ENCODE measurements at places on chromosomes 2 and 18.

GRCh38 chr2:240722796-240723735 lies 31.4 kb downstream of the AQP12A start:
- no peak for DNase-seq

DNA sequence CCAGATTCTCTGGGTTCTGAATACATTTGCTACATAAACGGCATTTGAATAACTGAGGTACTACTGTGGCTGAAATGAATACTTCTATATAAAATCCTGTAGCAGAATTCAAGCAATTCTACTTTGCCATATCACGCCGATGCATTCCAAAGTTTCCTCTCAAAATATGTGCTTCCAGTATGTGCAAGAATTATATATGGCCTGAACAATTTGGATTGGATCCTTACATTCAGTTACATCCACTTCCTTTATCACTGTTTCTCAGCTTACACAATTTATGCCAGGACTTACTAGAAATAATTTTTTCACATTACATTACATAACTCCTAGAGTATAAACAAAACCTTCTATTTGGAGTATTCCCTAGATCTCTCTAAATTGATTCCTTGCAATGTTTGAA lies 46.3 kb upstream of the STAT4 start:
- no peak for DNase-seq

GRCh38 chr2:158753641-158754611 lies 41.2 kb upstream of the DAPL1 start:
- no peak for DNase-seq

DNA sequence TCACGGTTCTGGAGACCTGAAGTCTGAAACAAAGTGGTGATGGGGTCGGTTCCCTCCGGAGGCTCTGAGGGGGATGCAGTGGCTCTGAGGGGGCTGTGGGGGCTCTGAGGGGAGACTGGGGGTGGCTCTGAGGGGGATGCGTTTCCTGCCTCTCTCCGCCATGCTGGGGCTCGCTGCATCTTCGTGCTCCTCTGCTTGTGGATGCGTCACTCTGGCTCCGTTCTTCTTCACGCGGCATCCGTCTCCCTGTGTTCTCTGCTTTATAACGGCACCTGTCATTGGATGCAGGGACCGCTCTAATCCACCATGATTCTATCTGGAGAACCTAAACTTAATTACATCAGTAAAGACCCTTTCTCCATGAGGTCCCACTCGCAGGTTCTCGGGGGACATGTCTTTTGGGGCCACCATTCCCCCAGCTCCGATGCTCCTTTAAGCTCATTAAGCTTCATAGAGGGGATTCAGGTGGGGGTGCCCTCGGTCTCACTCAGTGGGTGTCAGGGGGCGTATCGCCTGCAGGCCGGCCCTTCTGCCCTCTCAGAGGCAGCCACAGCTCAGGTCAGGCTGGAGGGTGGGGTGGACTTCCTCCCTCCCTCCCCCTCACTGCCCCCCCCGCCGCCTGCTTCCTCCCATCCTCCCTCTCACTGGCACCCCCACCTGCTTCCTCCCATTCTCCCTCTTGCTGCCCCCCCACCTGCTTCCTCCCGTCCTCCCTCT lies 18.4 kb downstream of the RTP5 start:
- no peak for DNase-seq

GRCh38 chr2:26068602-26069298 lies 34.9 kb downstream of the RAB10 start:
- DNase-seq = no peak

DNA sequence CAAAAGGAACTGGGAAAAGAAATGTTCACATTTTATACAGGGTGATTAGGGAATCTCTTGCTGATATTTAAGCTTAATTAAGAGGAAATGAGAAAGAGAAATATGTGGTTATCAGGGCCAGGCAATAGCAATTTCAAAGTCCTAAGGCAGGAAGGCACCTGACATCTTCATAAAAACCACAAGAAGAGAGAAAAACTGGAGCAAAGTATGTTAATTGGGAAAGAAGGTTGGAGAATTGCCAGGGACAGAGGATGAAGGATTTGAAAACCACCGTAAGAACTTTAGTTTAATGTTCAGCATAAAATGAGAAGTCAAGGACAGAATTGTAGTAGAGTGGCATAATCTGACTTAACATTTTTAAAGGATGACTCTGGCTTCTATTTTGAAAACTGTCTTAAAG lies 691.8 kb upstream of the NRXN1 start:
- no peak for DNase-seq

- DNase-seq = no peak
Observed at GRCh38 chr2:157309878-157310277, 15.7 kb downstream of the ERMN start.

DNA sequence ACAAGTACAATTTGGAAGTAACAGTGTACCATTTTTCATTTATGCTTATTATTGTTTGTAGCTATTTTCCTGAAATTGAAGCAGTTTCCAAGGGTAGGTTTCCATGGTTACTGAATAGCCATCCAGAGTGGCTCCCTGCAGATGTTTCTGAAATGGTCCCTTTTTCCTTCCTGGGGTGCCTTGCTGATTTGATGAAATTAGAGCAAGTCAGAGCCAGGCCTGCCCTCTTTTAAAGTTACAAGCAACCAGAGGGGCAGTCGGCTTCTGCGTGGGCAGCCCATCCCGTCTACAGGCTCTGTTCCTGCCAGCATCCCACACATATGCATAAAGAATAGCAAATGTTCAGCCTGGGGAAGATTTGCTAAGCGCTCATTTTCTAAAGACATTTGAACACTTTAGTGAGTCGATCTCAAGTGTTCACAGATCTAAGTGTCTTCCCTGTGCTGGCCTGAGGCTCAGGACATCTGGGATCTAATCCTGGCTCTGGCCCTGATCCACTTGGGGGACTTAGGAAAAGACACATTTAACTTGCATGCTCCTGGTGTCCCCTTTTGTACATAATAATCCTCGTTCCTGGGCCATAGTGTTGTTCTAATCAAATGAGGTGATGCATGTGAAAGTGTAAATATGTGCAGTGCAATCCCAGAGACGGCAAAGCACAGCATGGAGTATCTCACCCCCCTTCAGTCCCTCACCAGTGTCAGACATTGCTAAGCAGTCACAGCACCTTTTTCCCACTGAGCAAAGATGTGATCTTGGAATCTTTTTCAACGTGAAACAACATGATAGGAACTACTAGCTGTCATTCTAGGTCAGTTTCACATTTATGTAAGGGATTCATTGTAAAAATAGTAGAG lies 92.2 kb downstream of the STPG4 start:
- no peak for DNase-seq

DNA sequence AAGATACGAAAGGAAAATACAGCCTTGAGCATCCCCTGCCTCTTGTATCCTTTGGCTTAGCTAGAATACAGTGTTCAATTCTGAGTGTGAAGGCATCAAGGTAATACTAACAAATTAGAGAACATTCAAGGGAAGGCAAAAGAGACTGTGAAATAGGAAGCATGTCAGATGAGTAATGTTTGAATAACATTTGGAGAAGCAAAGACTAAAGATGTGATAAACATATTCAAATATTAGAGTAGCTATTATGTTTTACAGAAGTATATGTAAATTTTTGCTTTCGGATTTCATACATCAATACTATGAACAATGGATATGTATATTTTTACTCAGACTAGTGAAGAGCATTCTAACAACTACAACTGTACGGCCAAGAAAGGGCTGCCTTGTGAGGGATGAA lies 161.7 kb upstream of the FN1 start:
- DNase-seq = no peak

DNA sequence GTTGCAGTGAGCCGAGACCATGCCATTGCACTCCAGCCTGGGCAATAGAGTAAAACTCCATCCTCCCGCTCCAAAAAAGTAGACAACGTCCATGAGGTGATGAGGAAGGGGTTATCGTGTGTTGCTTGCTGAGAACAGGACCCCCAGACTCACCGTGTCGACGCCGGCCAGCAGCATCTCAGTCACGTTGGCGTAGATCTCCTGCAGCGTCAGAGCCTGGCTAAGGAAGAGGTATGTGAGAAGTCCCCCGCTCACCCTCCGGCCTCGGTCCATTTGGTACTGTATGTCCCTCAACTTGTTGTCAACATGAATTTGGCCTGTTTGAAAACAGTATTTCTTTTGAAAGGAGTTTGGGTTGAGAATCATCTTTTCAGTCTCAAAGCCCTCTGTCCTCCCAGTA lies 20.9 kb downstream of the CYP27C1 start:
- DNase-seq = no peak

GRCh38 chr2:168224346-168224745 lies 23.0 kb downstream of the STK39 start:
- DNase-seq = no peak

DNA sequence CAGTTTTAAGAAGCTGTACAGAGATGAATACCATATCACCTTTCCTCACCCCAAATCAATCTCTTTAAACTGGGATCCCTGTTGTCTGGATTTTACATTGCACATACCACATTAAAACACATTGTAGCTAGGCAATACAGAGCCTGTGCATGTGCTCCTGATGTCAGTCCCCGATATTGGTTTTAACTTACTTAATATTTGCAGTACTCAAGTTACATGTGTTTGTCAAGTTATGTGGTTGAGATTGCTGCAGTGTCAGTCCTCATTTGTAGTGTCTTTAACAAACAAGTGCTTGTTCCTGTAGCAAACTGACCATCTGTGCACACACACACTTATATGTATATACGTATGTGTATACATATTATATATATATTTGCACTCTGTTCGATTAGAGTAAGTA lies 10.4 kb upstream of the UBE2E3 start:
- DNase-seq = no peak

DNA sequence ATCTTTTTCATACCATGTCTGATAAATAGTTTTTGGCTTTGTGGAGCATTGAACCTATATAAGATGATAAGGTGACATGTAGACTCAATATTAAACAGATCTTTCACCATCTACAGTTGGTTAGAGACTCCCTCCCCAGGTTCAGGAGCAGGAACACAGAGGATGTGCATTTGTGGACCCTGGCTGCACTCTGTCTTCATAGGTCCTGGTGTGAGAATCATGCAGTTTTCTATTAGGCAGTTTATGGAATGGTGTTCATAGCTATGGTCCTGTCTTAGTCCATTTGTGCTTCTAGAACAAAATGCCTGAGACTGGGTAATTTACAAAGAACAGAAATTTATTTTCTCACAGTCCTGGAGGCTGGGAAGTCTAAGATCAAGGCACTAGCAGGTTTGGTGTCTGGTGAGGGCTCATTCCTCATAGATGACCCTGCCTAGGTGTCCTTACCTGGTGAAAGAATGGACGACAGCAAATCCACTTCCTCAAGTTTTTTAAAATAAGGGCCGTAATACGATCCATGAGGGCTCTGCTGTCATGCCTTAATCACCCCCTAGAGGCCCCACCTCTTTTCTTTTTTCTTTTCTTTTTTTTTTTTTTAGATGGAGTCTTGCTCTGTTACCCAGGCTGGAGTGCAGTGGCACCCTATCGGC lies 35.3 kb upstream of the FAM98A start:
- DNase-seq = no peak

- no peak for DNase-seq
Observed at GRCh38 chr18:23593720-23594119, 7.4 kb upstream of the NPC1 start.

DNA sequence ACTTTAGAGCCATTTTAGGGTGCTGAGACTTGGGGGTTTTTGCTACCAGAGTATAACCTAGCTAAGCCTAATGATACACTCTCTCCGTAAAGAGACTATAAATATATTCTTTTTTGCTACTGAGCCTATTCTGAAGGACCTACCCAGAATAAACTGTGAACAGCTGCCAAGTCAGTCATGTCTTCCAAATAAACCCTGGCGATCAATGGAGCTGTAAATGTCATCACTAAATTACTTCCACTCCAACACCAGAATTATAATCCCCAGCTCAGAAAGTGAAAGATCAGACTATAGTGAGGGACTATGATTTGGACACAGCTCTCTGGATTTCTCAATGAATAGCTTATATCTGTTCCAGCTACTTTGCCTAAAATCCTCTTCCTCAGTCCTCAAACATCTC lies 178.9 kb downstream of the METTL4 start:
- DNase-seq = no peak

DNA sequence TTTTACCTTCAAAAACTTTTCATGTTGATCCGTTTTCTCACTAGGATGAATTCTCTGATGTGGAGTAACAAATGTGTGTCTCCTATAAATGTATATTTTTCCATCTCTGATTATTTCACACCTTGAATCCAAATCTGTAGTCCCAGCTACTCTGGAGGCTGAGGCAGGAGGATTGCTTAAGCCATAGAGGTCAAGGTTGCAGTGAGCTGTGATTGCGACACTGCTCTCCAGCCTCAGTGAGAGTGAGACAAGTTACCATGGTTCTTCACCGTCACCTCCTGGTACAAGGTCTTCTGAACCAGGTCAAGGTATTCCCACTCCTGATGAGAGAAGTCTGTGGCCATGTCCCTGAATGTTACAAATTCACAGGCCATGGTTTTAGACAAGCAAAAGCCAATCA lies 15.1 kb downstream of the GMCL1 start:
- DNase-seq = no peak
